NAMALWA (cell line): ENCODE measurements at places on chromosomes 1 and 21.
A peak's percentile ranks its signal among the peaks of the same experiment; 100 is the strongest.

GRCh38 chr1:88595355-88596002 is 88.6 kb upstream of the PKN2 start:
- peak; percentile 73 for DNase-seq

GRCh38 chr1:174405219-174405618 is 42.5 kb upstream of the GPR52 start:
- DNase-seq, result no peak

GRCh38 chr1:187646536-187647107 is 817.9 kb downstream of the PLA2G4A start:
- DNase-seq, result no peak

DNA sequence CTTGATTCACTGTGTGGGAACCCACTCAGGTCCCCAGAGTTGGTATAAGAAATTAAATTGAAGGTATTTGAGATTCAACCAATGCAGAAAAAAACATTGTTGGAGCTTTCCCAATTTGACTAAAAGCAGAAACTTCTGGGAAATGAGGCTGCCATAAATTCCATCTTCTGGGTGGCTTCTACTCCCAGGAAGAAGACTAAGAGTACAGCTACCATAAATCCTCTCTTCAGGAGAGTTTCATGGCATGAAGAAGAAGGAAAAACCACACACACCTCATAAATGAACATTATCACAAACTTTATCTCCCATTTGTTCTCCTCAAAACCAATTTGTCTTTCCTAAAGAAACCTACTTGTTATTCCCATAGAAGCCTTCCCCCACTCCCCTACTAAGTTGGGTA is 283.9 kb downstream of the DPYD start:
- no peak for DNase-seq

- DNase-seq, result no peak
Observed at GRCh38 chr1:208093046-208093445, 151.1 kb downstream of the PLXNA2 start.

DNA sequence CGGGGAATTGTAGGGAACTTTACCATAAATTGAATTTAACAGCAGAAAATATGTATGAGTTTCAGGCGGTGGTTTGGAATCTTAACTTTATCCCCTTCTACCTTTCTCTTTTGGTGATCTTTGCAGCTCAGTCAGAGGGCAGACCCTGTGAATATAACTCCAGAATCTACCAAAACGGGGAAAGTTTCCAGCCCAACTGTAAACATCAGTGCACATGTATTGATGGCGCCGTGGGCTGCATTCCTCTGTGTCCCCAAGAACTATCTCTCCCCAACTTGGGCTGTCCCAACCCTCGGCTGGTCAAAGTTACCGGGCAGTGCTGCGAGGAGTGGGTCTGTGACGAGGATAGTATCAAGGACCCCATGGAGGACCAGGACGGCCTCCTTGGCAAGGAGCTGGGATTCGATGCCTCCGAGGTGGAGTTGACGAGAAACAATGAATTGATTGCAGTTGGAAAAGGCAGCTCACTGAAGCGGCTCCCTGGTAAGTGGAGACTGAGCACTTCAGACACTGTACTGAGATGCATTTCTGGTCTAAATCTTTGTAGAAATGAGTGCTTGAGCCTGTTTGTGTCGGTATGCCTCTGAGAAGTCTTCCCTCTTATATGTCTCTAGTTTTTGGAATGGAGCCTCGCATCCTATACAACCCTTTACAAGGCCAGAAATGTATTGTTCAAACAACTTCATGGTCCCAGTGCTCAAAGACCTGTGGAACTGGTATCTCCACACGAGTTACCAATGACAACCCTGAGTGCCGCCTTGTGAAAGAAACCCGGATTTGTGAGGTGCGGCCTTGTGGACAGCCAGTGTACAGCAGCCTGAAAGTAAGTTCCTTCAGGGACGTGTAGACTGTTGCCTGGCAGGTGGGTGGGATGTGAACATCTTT is 1.5 kb downstream of the CCN1 start:
- no peak for DNase-seq
